ENCODE measurements at places on chromosomes 6 and 20.

DNA sequence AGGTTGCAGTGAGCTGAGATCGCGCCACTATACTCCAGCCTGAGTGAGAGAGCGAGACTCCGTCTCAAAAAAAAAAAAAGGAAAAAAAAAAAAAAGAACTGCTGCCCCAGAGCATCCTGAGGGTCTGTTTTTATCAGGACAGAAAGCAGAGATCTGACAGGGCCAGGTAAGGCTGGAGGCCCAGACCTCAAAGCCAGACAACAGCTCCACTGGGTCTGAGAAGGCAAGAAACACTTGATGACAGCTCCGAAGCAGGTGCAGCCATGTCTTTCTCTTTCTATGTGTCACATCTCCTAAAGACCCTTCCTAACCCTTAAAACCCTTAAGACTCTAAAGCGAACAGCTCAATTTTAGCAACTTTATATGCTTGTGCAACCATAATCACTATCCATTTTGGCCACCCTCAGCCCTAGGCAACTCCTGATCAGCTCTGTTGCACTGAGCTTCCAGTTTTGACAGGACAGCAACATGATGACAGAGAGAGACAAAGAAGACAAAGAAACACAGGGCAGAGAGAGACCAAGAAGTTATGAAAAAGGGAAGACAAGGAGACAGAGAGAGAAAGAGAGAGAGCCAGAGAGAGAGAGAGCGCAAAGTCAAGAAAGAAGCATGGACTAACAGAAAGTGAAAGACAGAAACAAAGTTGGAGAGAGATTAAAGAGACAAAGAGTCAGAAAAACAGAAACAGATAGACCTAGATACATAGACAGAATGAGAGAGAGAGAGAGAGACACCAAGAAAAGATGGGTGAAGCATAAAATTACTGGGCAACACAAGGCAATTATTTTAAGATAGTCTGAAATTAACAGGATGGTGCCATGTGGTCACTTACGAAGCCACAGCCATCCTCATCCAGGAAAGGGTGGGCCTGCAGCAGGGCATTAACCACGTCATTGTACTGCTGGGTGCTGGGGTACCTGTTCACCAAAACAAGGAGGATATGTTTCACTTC lies 39.2 kb downstream of the SAMD3 start:
- DNase-seq: peak; percentile 13

GRCh38 chr6:151451417-151451949 lies 443 bp downstream of the RMND1 start:
- DNase-seq: no peak

DNA sequence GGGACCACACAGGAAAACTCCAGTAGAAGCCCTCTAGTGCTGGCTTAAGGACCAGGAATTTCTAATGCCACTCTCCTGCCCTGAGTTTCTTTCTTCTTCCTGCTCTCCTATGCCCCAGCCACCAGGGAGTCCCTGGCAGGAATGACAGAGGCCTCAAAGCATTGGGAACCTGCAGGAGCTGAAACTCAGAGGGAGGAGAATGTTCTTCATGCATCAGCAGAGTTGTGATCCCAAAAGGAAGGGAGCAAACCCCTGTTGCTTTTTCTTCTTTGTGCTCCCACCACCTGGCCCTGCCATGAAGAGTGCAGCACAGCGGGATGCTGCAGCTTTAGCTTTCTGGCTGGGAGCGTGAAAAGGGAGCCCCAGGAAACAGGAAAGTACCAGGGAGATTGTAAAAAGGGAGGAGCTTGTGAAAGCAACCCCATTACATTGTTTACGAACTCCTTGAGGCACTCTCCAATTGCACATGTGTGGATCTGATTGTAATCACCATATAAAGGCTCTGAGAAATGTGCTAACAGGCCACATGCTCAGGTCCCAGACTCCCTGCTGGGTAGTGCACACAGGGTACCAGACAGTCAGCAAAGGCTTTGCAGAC lies 34.7 kb upstream of the FKBP1A start:
- no peak for DNase-seq

- no peak for DNase-seq
Measured at GRCh38 chr6:37190159-37190535, 20.2 kb downstream of the PIM1 start.

DNA sequence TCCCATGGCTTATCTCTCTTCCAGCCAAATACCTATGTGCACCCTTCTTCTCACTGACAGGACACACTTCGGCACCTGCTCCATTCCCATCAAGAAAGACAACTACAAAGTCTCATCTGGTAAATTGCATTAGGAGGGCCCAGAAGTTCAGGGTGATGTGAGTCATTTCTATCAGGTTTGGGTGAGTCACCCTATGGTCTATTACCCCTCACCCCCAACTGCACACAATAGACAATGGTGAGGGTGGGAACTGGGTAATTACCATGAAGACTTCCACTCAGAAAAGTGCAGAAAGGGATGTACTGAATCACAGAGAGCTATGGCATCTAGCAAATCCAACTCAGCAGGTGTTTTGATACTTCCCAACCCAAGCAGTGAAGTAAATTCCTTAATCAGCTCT lies 54.8 kb downstream of the OPN5 start:
- DNase-seq: peak; percentile 18

DNA sequence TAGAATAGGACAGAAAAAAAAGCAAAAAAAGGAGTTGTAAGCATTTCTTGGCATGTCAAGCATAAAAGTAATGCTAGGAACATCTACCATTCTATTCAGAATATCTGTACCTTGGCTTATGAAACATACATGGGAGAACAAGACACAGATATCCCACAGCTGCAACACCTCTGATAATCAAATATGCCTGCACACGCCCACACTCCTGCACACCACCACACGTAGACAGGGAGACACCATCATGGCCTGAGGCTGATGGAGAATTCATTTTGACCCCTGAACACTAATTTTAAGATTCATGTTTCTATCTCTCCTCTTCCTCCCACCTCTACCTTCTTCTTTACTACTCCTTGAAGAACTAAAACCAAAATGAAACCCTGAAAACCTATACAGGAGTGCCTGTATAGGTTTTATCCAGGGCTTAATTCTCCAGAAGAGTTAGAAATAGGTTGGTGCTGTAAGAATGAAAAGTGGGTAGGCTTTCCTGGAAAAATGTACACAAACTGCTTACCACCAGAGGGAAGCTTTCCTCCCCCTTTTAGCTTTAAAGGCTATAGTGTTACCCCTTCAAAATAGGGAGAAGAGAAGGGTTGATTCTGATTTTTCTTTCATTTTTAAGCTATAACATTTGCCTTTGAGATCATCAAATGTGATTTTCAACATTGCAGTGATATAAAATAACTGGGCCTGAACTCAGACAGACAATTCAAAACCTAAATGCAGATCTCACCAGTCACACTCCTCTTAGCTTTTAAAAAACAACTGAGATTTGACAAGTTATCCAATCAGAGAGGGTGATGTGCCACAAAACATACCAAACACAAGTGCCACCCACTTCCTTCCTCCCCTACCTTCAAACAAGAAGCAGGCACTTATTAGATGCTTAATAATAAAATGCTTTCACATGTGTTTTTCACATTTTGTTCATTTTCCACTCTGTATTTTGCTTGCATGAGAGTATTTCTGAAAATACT lies 57.9 kb downstream of the ELOVL5 start:
- DNase-seq: no peak

DNA sequence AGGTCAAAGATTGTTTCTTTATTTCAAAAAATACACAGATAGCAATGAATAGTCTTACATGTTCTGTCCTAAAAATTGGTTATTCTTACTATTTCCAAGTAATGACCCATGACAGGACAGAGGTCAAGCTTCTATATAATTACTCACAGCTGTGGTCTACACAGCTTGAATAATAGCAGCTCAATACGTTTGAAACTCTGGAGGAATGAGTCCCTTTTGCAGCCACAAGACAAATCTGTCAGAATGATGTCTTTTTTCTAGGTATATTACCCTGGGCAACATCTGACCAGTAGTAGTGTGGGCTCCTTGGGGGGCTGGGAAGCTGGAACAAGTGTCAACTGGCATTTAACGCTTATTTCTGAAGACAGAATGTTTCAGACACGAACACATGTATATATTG lies 84.9 kb upstream of the HTR1B start:
- peak; percentile 60 for DNase-seq

DNA sequence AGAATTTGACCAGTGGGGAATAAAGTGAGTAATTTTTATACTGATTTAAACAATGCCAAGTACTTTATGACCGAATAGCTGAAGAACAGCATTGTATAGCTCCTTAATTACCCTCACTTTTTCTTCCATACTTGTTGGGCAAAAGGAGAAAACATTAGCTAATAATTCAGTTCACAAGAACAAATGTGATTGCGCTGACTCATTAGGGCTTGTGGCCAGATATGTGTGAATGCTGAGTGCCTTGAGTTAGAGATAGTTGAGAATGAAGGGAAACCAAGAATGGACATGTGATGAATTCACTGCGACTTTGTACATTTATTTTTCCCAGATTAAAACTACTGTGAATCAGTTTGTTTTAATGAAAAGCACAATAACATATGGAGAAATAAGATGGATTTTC lies 669.4 kb downstream of the TFAP2A start:
- DNase-seq: no peak

- DNase-seq: no peak
Measured at GRCh38 chr6:90088009-90088408, 193.7 kb downstream of the GJA10 start.

- DNase-seq: peak; percentile 25
Measured at GRCh38 chr6:147508042-147508865, at the start of gene SAMD5. SAMD5 (plus strand) TSS chr6:147508690; CDS start chr6:147508929, 239 bp downstream.

Data from GM12865 (cell line).